ENCODE measurements at places on chromosomes 2 and 18.

- no peak for DNase-seq
These were observed 96.8 kb upstream of the THUMPD2 start for GRCh38 chr2:39875914-39876267.

- DNase-seq, result no peak
These were observed 12.1 kb downstream of the PSD4 start for GRCh38 chr2:113185664-113186432.

DNA sequence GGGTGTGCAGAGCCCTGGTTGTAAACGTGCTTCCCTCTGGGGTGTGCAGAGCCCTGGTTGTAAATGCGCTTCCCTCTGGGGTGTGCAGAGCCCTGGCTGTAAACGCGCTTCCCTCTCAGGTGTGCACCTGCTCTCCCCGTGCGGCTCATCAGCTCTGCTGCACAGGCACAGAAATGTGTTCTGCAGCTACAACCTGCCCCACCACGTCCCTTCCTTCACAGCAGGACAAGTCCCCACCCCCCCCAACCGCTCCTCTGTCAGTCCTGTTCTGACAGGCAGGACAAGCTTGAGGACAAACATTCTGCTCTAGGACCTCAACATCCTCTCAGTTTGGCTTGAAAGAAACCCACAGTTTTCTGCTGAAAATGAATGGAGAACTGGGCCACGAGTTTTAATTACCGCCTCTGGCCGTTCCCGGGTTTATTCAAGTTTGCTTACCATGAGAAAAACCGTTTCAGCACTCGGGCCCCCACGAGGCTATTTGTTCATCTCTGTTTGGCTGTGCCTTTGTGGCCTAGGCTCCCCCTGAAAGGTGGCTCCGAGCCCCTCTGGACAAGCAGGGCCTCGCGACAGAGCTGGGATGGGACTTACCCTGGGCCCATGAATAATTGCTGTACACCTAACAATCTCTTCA lies 81.0 kb upstream of the ASB18 start:
- no peak for DNase-seq

GRCh38 chr2:140891614-140892212 lies 1239.1 kb downstream of the LRP1B start:
- DNase-seq, result no peak

DNA sequence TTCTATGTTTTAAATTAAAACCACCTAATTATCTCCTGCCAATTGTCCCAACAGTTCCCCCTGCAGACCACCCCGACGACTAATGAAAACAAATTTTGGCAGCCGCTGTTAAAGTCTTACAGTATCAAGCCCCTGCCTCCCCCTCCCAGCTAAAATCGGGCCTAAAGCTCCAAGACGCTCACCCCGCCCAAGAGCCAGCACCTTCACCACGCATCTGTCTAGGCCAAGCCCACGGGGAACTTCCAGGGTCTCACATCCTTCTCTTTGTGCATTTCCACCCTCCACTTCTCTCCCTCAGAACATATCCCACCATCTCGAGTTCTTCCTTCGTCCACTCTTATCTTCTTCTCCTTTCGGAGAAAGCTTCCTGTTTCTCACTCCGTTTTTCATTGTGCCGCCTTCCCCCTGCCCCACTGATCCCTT lies 445 bp downstream of the PRPF40A start:
- no peak for DNase-seq

All from iPS DF 6.9 (cell line).